ENCODE measurements at places on chromosomes 12 and 14. TPM values are rescaled to one million over a fixed set of nuclear protein-coding genes. Genes with fewer than 3 reads are reported as not detected.

Gene KRT79
- total RNA-seq, result 0.06 TPM

Gene OR6C70
- not detected for total RNA-seq

Gene GPRC5D
- not detected for total RNA-seq

Gene ST8SIA1
- total RNA-seq, result 0.09 TPM

Gene SLC10A1
- total RNA-seq, result not detected

Gene WNT1
- total RNA-seq, result 0.21 TPM

Gene SLC35E3
- 16.7 TPM for total RNA-seq

Gene DCN
- not detected for total RNA-seq

Gene SLC6A12
- 1.2 TPM for total RNA-seq

Gene CHPT1
- total RNA-seq, result 64.8 TPM

All from A549 treated with dexamethasone at 1 μM for 4 hours (cell line).